Activated CD4-positive, alpha-beta memory T cell treated with anti-CD3 and anti-CD28 coated beads, Interleukin-2, amount 10 ng/mL, durations not matched to agents 7 days and 5 days (primary cell): ENCODE measurements at places on chromosomes 4 and X. TPM values are rescaled to one million over a fixed set of nuclear protein-coding genes. Genes with fewer than 3 reads are reported as not detected.
A peak's percentile ranks its signal among the peaks of the same experiment; 100 is the strongest.

DNA sequence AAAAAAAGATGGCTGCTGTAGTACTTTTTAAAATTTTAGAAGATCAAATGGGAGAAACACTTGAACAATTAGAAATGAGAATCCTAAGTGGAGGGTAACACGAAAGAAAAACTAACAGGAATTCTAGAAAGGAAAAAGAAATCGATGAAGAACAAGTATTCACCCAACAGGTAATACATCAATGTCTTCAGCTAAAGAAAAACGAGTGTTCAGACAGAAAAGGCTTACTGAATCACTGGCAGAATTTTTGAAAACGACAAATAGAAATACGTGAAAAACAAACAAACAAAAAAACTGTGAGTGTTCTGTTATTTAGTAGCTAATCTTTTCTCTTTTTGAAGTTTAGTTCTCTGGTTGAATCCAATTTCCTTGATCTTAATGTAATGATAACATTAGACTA lies 1.8 kb downstream of the MAD2L1 start:
- peaks cover 67% of the 10 kb centered on the region for H3K4me1 ChIP-seq
- peak overlapping the region; percentile 74 for H3K27ac ChIP-seq
- no peaks in the 10 kb centered on the region for H3K27me3 ChIP-seq
- peak overlapping the region; percentile 85 for H3K4me3 ChIP-seq
- no peak for DNase-seq
- peaks cover 46% of the 10 kb centered on the region for H3K36me3 ChIP-seq

Gene DUSP21
- not detected for total RNA-seq

DNA sequence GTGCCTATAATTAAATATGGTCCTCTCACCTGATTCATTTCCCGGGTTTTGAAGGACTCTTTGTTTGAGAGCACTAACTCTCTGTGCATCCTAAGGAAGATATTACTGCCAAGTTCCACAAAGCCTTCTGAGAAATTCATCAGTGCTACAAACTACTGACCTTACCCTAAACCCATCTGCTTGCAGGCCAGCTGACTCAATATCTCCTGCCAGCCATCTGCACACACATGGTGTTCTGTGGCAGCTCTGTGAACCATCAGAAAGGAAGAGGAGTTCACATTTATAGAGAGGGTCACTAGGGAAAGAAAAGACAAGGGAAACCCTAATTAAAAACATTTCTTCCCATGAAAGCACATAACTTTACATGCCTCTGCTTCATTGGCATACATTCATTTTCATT lies 156.7 kb downstream of the ATP10D start:
- H3K4me1 ChIP-seq: no peaks in the 10 kb centered on the region
- H3K27ac ChIP-seq: no peak overlapping the region
- H3K4me3 ChIP-seq: no peak overlapping the region
- no peak for DNase-seq

Gene OTUD6A
- total RNA-seq: not detected
